ENCODE measurements at places on chromosomes 11 and 22. TPM values are rescaled to one million over a fixed set of nuclear protein-coding genes. Genes with fewer than 3 reads are reported as not detected.

BUD13 gene
- 12.8 TPM for total RNA-seq

IGSF22 gene
- 0.26 TPM for total RNA-seq

RTN4RL2 gene
- 0.13 TPM for total RNA-seq

KRTAP5-1 gene
- total RNA-seq: not detected

MAP6 gene
- total RNA-seq: 0.26 TPM

DGCR8 gene
- total RNA-seq: 20.9 TPM

BRSK2 gene
- total RNA-seq: 0.38 TPM

BEST1 gene
- 0.13 TPM for total RNA-seq

POU2AF2 gene
- not detected for total RNA-seq

APLNR gene
- 0.90 TPM for total RNA-seq

Measured in dermis microvascular lymphatic vessel endothelial cell (primary cell).